T-cell (primary cell): ENCODE measurements at places on chromosomes 2 and 18.

DNA sequence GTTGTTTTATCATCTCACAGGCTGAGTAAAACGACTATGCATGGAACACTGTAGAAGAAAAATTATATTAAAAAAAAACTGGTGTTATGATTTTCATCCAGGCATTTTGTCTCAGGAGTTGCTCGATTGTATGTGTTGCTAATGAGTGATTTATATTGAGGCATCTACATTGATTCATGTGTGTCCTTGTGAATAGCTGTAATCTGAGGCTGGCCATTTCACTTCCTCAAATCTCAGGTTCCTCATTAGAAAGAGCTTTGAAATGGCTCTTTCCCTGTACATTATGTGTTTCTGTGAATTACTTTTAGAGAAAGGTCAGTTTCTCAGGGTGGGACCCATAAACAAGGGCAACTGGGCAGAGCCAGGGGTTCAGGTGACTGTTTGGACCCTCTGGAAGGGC lies 2.3 kb downstream of the IL18R1 start:
- DNase-seq = no peak

- no peak for DNase-seq
Observed at GRCh38 chr18:77884454-77884853, 634.8 kb downstream of the GALR1 start.

DNA sequence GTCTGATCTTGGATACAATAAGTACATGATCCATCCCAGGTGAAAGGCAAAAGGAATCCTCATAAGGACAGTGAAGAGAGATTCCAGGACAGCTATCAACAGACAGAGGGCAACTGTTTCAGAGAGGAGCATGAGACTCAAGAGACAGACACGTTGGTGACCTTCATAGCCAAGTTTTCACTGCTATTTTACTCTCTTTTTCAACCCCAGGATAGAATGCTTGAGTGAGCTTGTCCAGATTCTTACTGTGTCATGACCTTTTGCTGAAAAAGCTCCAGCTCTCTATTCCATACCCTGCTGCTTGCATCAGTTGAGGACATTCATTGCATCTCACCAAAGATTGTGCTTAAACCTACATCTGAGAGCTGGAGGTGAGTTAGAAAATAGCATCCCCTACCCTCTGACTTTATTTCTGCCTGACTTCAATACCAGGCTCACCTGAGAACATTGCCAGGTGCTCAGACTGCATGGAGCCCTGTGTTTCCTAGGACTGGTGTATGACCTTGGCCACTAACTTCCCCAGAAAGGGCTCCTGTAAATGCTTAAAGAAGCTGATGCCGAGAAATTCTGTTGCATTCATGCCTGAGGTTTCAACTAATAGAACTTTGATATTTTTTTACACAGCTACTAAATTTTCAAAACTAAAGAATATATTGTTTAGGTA lies 70.4 kb upstream of the TMEM17 start:
- DNase-seq = no peak

- no peak for DNase-seq
Observed at GRCh38 chr18:37328946-37329719, 236.5 kb downstream of the CELF4 start.

- DNase-seq = no peak
Observed at GRCh38 chr2:240501531-240501991, 56.2 kb downstream of the ANKMY1 start.

- DNase-seq = no peak
Observed at GRCh38 chr2:117917223-117917917, 96.5 kb downstream of the CCDC93 start.

GRCh38 chr2:47568164-47568850 lies 165.4 kb downstream of the MSH2 start:
- no peak for DNase-seq

- no peak for DNase-seq
Observed at GRCh38 chr18:47838396-47838795, 92.1 kb downstream of the SMAD2 start.

- DNase-seq = no peak
Observed at GRCh38 chr18:44835703-44836102, 155.0 kb downstream of the SETBP1 start.

DNA sequence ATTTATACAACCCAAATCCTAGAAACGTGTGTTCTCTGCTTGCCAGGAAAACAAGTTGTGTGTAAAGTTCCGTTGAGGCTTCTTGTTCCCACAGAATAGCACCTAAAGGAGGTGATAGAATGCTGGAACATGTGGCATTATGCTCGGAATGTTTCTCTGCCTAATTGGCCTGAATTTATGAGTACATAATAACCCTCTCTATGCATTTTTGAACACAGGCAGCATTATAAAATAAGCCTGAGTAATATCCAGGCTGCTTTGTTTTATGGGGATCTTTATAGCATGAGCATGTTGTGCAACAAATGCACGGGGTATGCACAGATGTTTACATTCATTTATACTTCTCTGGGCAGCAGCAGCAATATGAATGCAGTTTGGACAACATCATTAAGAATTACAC lies 385.7 kb downstream of the MBD2 start:
- no peak for DNase-seq

DNA sequence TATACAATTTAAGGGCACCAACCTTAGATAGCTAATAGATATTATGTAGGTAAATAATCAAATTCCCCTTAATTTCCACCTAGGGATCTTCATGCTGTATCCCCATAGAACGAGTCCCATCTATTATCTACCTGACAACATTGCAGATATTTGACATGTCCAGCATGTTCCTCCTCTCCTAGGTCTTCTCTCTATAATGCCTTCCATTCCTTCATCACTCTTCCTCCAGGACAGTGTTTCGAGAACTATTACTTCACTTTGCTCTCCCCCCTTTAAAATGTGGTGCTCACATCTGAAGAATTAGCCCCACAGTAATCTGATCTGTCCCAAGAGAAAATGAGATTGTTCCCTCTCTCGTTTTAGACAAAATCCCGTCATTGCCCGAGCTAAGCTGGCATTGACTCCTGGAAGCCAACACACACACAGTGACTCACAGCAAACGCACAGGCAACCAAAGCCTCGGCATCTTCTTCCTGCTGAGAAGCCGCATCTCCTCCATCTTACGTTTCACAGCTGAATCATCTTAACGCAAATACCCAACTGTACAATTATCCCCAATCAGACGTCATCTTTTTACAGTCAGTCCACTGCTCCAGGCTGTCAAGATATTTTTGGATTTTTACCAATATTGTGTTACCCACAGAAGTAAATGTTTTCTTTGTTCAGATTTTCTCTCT lies 162.9 kb upstream of the AGAP1 start:
- DNase-seq = no peak

GRCh38 chr18:73670524-73670923 lies 477.1 kb downstream of the FBXO15 start:
- no peak for DNase-seq

- DNase-seq = no peak
Observed at GRCh38 chr2:101558740-101559525, 84.0 kb upstream of the RFX8 start.

- DNase-seq = no peak
Observed at GRCh38 chr2:165897726-165898125, 55.9 kb downstream of the TTC21B start.

DNA sequence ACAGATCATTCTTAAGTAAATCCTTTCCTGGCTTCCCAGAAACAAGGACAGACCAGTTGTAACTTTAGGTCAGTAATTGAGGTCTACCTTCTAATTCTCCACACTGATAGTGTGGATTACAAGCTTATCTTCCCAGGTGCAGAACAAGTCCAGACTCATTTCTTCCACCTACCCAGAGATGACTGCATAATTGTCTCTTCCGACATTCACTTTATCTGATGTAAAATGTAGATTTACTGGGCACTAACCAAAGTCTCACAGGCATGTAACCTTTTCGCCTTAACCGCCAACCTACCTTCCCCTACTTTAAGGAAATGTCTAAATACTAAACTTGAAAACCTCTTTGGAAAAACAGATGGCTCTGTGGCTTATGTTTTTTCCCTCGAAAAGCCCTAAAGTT lies 96.2 kb downstream of the NCK2 start:
- no peak for DNase-seq

GRCh38 chr2:44736270-44736942 lies 205.1 kb upstream of the SIX3 start:
- no peak for DNase-seq

DNA sequence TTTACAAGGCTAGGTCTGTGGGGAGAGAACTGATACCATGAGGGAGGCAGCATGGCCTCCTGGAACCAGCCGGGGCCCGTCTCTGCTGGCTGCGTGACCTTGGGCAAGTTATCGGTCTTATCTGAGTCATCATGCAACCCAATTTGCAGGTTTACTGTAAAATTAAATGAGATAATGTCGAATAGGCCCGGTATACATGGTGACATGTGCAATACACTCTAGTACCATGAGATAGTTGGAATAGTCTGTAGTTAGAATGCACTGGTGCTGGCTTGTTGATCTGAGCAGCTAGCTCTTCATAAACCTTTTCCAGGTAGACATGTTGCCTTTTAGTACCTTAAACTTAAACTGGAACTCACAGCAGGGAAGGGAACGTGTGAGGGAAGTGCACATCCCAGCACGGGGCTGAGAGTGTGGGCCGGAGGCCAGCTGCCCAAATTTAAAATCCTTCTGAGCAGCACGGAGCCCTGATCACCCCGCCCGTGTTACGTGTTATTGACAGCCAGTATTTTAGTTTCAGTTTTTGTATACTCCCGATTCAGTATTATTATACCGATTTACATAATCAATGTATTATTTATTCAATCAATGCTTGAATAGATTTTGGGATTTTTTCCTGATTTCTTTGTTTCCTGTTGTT lies 72.4 kb upstream of the HS6ST1 start:
- no peak for DNase-seq

GRCh38 chr2:52857722-52858121 lies 909.9 kb upstream of the CHAC2 start:
- no peak for DNase-seq

- no peak for DNase-seq
Observed at GRCh38 chr18:76633588-76634269, 138.7 kb upstream of the ZNF516 start.

GRCh38 chr2:119178776-119179175 lies 20.2 kb upstream of the C1QL2 start:
- no peak for DNase-seq

DNA sequence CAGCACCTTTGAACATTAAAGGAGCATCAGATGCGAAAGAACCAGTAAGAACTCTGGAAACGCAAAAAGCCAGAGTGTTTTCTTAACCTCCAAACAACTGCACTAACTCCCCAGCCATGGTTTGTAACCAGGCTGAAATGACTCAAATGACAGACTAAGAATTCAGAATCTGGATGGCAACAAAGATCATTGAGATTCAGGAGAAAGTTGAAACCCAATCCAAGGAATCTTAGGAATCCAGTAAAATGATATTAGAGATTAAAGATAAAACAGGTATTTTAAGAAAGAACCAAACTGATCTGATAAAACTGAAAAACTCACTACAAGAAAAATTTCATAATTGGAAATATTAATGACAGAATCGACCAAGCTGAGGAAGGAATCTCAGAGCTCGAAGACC lies 116.7 kb downstream of the PTRHD1 start:
- DNase-seq = no peak

DNA sequence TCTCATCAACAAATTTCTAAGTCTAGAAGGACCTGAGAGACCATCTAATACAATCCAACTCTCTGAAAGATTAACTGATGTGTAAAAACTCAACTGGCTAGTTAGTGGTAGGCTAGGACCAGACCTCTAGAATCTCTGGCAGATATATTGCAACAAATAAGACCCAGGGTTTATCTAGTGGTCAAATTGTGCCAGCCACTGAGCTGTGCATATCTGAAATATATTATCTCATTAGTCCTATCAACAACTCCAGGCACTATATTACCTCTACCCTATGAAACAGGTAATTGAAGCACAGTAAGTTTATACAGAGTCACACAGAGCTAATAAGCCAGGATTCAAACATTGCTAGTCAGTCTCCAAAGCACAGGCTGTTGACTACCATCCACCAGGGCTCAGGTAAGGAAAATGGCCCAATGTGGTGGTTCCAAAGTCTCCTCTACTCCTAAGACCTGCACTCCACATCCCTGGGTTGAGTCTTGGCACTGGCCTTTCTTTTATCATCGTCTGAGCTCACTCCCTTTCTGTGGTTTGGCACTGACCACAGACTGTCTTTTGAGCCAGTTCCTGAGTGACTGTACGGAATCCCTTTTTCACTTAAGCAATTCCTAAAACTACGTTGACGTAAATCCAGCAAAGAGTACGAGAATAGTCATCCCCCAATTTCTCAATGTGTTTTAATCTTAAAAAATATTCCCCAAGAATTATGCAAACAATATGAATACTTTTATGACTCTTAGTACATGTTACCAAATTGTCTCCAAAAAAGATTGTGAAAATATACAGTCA lies 11.9 kb upstream of the PID1 start:
- DNase-seq = no peak

DNA sequence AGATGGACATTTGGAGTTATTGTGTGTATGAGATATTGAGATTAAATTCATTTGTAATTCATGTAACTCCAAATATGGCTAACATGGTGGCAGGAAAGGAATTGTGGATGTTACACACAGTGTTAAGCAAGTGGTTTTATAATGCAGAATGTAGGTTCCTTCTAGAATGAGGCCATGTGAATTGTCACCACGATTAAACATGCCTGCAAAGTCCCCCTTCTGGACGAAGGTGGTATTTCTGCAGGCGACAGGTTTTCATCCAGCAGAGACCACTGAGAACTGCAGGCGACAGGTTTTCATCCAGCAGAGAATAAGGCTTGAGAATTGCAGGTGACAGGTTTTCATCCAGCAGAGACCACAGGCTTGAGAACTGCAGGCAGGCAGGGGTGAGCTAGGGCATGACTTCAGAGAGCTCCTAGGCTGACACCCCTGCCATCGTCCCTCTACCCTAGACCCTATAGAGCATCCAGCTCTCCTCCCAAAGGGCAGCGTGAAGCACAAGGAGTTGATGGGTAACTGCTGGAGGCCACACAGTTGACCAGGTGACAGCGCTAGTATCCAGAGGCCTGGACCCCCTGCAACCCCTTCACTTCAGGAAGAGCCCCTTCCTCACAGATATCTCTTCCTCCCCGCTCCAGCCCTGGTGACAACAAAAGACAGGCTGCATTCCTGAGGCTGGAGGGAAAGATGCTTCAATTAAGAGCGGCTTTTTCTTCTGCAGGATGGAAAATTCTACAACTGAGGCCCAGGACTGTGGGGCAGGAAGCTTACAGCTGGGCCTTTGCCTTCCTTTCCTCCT lies 175.8 kb downstream of the LOXHD1 start:
- DNase-seq = peak; percentile 29
